ENCODE measurements at places on chromosomes 5 and 9.
A peak's percentile ranks its signal among the peaks of the same experiment; 100 is the strongest.

DNA sequence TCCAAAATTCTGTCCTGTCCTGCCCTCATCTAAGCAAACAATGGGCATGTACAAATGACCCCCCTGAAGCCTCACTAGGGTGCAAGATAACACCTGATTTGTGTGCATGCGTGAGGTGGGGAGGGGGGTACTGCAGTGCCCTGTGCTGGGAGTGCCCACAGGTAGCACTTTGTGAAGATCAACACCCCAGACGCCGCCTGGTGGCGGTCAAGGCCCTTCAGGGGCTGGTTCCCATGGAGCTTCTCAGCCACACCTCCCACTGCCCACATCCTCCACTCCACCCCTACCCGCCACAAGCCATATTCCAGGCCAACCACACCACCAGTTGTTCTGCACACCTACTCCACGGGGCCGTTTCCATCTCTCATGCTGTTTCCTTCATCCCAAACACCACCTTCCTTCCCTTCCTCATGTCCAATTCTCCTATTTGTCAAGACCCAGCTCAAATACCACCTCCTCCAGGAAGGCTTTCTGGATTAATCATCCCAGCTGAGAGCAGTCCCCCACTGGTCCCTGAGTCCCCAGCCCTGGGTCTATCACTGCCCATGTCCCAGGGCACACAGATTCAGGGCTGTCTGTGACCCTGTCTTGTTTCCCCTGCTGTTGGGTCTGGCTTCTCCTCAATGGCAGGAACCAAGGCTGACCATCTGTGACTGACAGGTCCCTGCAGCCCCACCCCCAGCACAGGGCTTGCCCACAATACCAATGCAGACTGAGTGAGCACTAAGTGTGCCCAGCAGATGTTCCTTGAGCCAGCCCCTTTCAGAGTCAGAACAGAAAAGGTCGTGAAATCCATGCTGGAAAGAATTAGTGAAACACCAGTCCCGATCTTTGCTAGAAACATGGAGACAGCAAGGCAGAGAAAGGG lies 178.4 kb downstream of the PAX5 start:
- no peak for DNase-seq

GRCh38 chr9:92324889-92325268 lies 271 bp downstream of the NOL8 start:
- peak; percentile 54 for DNase-seq

DNA sequence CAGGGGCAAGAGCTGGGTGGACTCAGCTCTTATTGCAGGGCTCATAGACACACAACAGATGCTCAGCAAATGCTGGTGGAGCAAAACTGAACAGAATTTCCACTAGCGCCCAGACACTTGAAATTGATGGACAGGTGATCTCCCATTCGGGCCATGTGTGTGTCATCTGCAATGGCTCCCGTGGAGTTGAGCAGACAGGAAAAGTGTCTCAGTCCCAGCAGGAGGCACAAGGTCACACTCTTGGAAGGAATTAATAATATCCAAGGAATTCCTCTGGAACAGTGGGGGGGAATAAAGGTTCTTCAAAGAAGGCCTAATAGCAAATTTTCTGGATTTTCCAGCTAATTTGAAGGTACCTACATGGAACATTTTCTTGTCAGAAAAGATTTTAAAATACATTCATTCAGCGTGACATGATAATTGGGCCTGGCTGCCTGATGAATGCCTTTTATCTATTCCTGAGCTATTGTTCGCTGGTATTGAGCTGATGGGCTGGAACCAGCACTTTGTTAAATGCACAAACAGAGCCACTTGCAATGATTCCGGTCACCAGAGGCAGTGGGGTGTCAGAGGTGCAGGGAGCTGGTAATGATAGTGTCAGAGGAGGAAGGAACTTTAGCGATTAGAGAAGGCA lies 31.5 kb upstream of the ALDH1B1 start:
- no peak for DNase-seq

- DNase-seq, result no peak
Measured at GRCh38 chr5:134053840-134054338, 49.1 kb upstream of the VDAC1 start.

GRCh38 chr5:179120421-179120861 lies 60.3 kb downstream of the ZNF354C start:
- no peak for DNase-seq

DNA sequence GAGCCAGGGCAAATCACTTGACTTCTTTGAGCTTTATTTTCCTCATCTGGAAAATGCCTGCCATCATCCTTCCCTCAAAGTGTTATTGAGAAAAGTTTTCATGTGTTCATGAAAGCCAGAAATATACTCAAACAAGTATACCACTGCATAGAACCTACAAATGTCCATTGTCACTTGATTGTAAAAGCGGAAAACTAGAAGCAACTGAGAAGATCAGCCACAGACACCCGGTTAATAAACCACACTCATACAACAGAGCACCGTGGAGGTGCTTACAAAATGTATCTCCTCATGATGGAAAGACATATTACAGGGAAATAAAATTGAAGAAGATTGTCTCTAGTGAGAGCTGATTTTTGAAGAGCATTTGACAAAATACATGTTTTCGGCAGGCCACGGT lies 117.2 kb upstream of the MSX2 start:
- no peak for DNase-seq

DNA sequence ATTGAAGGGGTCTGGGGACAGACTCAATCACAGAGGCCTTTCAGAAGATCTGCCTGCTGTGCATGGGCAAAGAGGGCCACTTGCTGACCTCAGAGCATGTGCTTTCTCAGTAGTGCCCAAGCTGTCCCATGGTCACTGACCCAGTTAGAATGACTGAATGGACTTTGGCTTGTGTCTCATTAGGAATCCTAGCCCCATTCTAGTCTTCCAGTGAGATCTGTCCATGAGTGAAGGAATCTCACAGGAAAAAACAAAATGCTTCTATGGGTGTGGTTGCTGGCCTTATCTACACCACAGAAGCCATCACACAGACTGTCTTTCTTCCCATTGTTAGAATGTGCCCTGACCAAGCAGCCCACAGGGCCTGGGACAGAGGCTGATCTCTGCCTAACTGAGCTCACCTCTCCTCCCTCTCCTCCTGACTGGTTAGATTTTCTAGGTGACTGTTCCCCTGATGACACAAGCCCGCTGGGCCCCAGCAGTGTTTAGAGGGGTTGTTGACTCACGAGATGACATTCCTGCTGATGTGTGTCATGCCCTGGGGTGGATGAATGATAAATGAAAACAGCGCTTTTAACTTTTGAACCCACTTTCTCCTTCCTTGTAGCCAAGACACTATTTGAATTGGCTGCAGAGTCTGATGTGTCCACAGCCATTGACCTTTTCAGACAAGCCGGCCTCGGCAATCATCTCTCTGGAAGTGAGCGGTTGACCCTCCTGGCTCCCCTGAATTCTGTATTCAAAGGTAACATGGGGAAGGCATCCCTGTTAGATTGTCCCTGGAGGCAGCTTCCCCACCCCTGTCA lies 24.8 kb downstream of the TGFBI start:
- no peak for DNase-seq

- DNase-seq, result no peak
Measured at GRCh38 chr9:133144904-133145851, 18.5 kb downstream of the GBGT1 start.

- DNase-seq, result no peak
Measured at GRCh38 chr5:132657676-132658380, at the start of gene IL13. Gene IL13 (plus strand): TSS chr5:132658173. CDS start chr5:132658187, 14 bp downstream.

DNA sequence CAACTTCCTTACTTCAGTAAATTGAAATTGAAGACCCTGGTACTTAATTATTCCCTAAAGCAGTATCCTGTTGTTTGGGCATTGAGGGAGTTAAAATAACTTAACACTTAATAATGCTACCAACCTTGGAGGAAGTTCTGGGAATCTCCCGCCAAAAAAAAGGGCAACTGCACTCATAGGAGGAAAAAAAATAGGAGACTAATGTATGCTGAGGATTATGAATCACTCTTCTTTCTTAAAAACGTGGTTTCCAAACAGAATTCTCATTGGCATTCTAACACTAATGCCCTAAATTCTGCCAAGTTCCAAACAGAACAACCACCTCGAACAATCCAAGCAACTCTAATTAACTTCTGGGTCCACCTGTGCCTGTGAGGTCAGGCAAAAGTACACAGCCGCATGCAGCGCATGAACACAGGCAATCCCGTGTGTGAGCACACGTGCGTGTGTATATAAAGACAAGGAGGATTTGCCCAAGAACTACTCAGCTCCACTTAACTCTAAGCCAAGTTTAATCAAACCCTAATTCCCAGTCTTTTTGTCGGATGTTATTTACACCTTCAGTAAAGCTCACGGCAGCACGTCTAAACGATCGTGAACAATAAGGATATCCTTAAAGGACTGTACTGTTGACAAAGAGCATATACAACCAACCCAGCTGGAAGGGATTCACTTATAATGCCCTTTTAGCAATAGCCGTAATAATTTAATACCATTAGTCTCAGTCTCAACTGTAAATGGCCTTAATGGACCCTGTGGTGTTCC lies 78.4 kb downstream of the EBF1 start:
- DNase-seq, result no peak

GRCh38 chr5:156949424-156949823 lies 13.6 kb downstream of the TIMD4 start:
- DNase-seq, result no peak

DNA sequence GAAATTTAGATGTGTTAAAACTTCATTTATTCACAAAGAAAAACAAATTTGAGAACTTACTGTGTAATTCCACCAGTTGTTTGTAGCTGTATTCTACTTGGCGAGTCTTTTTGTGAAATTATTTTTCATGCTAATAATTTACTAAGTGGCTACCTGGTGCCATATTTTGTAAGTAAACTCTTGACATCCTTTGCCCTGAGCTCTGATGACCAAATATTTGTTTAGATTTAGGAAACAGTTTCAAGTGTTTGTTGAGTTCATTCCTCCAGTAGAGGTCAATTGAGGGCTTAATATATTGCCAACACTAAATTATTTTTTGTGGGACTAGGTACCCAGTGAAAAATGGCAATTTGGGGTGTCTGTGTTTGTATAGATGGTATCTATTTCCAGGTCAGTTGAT lies 3.7 kb downstream of the CNTLN start:
- no peak for DNase-seq

GRCh38 chr9:108196332-108197007 lies 659.3 kb downstream of the ACTL7B start:
- no peak for DNase-seq

DNA sequence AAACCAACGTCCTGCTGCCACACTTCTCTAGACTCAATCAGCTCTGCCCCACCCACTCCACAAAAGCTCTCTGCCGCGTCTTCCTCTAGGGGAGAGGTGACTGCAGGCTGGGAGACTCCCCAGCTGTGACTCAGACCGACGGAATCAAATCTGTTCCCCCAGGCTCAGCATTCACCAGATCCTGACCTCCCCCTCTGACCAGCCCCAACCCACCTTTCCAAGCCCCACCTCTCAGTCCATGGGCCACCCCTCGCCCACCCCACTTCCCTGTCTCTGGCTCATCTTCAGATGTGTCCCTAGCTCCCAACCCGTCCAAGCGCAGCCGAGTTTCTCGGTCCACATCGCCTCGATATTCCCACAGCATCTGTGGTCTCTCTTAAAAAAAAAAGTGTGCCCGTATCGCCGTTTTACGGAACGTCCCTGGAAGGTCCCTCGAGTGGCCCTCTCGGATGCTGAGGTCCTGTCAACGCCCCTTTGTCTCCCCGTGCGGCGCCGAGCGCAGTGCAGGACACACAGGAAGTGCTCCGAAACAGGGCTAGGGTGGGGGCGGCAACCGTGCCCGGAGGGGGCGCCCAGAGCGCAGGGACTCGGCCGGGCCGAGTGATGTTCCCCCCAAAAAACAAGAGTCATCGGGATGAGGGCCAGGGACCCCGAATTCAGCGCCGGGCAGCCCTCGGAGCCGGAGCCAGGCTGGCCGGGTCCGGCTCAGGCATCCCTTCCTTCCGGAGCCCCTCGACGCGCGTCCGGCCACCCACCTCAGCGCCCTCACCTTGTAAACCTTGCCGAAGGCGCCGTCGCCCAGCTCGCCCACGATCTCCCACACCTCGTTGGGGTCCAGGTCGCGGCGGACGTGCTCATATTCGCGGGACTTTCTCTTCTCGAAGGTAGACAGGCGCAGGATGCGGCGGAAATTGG lies 649 bp downstream of the STK10 start:
- DNase-seq, result no peak

DNA sequence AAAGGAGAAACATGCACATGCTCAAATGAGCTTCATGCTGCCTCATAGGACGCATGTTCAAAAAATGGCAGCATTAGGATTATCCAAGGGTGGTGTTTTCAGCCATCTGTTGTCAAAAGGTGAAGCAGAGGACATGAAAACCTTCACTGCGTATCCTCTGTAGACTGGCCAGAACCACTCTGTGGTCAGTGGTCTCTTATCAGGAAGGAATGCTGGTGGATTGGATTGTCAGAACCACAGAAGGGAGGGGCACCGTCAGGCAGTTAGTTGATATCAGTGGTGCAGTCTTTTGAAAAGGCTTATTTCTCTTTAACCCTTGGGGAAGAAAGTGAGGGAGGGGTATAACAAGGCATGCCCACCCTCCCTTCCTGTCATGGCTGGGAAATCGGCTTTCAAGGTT lies 100.1 kb downstream of the FBXL7 start:
- DNase-seq, result no peak

- DNase-seq, result no peak
Measured at GRCh38 chr5:132840896-132841295, 10.4 kb upstream of the SHROOM1 start.

GRCh38 chr5:33260098-33260497 lies 180.7 kb upstream of the TARS1 start:
- DNase-seq, result no peak

- DNase-seq, result no peak
Measured at GRCh38 chr5:152622628-152623027, 217.5 kb upstream of the NMUR2 start.

DNA sequence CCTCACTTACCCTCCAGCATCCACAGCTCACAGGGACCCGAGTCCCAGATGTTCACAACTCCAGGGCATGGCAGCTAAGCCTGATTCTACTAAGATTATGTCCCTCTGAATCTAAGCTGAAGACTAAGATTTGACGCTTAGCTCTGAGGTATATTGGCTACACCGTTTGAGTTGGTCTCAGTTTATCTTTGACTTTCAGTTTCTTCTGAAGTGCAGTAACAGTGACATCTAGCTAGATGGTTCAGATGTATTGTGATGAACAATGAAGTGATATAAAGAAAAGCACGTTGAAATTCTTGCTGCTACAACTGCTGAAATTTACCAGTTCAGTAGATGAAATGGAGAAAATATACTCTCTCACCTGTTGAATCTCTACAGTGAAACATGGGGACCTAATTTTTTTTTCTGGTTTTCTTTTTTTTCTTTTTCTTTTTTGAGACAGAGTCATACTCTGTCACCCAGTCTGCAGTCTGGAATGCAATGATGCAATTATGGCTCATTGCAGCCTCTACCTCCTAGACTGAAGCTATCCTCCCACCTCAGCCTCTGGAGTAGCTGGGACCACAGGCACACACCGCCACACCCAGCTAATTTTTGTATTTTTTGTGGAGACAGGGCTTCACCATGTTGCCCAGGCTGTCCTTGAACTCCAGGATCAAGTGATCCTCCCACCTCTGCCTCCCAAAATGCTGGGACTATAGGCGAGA lies 15.7 kb downstream of the RFK start:
- DNase-seq, result no peak

GRCh38 chr9:16207161-16207560 lies 654.3 kb downstream of the CCDC171 start:
- DNase-seq, result no peak

- DNase-seq, result peak; percentile 39
Measured at GRCh38 chr9:121285835-121286687, 18.1 kb downstream of the GSN start.

All from dorsolateral prefrontal cortex (tissue), 122 donors.